ENCODE measurements at places on chromosomes 11 and 22. TPM values are rescaled to one million over a fixed set of nuclear protein-coding genes. Genes with fewer than 3 reads are reported as not detected.

GRCh38 chr11:65646288-65646957, 8.5 kb downstream of the SIPA1 start:
- no peak for DNase-seq

- DNase-seq, result no peak
These were observed 1.8 kb downstream of the DCPS start for GRCh38 chr11:126305699-126306098.

DNA sequence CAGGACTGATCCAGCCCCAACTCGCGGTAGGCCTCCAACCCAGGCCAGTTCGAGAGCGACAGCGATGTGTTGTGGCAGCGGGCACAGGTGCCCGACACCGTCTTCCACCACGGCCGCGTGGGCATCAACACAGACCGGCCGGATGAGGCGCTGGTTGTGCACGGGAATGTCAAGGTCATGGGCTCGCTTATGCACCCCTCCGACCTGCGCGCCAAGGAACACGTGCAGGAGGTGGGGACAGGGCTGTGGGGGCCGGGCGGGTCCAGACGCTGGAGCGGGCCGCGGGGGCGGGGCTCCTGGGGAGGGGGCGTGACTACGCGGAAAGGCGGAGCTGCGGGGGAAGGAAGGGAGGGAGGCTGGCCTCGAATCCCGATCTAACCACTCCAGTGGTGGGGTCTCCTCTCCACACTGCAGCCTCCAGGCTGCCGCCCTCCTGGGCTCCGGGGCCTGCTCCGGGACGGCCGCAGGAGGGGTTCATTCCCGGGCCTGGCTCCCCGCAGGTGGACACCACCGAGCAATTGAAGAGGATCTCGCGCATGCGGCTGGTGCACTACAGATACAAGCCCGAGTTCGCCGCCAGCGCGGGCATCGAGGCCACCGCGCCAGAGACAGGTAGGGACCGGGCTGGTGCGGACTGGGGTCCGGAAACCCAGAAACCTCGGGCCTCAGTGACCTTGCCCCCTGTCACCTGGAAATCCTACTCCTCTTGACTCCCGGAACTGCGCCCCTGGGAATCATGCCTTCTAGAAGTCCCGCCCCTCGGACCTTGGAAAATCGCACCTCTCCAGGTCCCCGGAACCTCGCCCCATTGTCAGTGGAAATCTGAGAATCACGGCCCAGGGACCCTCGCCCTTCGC, 14.9 kb downstream of the TMEM258 start:
- DNase-seq, result peak; percentile 86

DNA sequence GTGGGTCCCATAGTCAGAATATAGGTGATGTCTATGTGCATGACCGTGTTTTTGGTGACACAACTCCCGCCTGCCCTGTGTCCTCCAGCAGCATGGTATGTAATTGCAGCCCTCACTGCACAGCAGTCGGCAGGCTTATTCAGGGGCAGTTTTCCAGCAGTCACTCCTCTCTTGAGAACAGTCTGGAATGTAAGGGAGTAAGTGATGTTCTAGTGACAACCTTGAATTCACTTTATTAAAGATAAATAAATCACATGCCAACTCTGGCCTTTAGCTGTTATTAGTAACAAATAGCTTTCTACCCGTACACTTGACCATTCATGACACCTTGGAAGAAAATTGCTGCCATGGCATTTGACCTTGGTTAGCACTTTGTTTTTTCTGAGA, 27.9 kb downstream of the ZNRF3 start:
- DNase-seq, result no peak

DNA sequence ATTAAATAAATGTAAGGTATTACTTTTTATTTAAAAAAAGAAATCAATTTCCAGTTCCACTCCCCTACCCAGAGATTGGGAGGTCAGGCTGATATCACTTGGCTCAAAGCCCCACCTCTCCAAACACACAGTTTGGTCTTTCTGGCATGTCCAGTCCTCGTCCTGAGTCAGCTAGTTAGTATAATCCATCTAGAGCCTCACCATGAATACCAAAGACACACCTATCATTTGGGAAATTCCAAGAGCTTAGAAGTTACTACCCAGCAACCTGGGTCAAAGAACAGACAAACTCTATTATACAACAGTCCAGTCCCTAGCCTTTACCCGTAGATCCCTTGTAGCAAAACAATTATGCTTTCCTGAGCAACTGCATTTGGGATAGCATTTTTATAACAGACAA, 9.4 kb downstream of the TREH start:
- no peak for DNase-seq

- DNase-seq, result no peak
These were observed 566.9 kb upstream of the ANO5 start for GRCh38 chr11:21625982-21626381.

DNA sequence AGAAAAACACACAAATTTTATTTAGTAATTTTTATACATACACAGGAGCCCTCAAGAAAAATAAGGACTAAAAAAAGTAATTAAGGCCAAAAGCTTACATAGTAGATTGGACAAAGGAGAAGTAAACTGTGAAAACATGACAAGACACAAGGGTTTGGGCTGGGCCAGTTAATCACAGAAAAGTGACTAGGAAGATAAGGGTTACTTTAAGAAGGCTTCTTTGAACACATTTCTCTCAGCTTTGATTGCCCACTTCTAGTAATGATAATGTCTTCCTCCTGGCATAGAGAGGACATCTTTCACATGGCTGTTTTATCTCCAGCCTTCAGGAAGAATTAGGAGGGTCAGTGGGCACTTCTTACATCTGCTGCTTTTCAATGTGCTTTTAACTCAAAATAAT, 3.4 kb downstream of the RNF141 start:
- no peak for DNase-seq

- peak; percentile 57 for DNase-seq
These were observed 51.2 kb upstream of the ELF5 start for GRCh38 chr11:34564807-34565241.

DNA sequence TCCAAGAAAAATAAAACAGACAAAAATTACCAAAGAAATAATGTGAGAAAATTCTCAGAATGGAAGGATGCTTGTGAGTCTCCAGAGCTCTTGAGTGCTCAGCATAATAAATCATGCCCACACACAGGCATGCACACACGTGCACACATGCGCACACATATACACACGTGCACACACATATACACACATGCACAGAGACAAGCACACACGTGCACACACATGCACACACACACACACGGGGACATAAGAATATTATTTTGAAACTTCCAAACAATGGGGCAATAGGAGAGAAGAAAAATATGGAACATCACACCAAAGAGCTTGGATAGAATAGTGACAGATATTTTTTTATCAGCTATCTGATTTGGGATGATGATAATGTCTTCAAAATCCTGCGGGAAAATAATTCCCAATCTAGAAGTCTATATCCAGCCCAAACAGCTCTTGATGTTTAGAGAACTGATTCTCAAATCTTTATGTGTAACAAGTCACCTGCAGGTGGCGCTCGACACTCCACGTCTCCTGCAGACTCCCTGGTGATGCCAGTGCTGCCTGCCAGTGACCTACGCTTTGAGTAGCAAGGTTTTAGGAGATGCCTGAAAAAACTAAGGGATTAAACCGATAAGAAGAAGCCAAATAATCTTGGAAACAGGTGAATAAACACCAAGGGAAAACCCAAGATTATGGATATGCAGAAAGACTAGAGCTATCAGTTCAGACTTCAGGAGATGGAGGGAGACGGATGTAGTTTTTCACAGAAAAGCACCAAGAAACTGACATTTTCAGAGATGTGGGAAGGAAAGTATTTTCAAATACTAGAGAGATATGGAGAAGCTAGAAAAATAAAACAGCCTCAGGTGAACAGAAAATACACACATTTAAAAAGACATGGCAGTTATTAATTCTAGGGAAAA, 743.6 kb downstream of the ETS1 start:
- DNase-seq, result peak; percentile 80

DNA sequence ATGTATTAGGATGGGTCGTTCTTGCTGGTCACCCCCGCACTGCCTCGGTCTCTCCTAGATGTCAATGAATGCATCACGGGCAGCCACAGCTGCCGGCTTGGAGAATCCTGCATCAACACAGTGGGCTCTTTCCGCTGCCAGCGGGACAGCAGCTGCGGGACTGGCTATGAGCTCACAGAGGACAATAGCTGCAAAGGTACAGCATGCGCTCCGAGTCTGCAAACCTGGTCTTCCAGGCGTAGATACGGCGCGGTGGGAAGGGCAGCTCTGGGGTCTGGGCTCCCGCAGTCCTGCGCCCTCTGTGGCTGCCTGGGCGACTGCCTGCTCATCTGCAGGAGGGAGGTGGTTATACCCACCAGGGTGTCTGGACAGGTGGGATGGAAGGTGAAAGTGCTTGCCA, 31.0 kb downstream of the FBLN1 start:
- DNase-seq, result no peak

DNA sequence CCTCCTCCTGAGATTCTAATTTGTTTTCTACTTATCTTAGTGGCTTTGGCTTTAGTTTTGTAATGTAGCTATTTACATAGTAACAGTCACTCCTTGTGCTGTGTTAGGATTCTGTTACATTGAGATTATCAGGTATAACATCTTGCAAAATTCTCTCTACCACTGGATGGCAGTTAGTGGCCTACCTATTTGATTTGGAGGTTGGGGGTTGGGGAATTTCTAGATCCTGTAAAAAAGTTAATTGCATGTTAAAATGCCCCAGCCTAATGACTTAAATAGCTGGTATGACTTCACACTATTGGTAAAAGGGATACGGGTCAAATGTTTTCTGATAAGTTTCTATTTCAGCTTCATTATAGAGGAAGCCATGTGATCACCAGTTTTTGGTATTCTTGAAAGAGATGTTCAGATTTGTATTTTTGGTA, 2.8 kb downstream of the GRK3 start:
- DNase-seq, result no peak

- DNase-seq, result no peak
These were observed 7.2 kb upstream of the NIPSNAP1 start for GRCh38 chr22:29587938-29588699.

- DNase-seq, result no peak
These were observed 59.0 kb downstream of the SYN3 start for GRCh38 chr22:32999039-32999815.

DNA sequence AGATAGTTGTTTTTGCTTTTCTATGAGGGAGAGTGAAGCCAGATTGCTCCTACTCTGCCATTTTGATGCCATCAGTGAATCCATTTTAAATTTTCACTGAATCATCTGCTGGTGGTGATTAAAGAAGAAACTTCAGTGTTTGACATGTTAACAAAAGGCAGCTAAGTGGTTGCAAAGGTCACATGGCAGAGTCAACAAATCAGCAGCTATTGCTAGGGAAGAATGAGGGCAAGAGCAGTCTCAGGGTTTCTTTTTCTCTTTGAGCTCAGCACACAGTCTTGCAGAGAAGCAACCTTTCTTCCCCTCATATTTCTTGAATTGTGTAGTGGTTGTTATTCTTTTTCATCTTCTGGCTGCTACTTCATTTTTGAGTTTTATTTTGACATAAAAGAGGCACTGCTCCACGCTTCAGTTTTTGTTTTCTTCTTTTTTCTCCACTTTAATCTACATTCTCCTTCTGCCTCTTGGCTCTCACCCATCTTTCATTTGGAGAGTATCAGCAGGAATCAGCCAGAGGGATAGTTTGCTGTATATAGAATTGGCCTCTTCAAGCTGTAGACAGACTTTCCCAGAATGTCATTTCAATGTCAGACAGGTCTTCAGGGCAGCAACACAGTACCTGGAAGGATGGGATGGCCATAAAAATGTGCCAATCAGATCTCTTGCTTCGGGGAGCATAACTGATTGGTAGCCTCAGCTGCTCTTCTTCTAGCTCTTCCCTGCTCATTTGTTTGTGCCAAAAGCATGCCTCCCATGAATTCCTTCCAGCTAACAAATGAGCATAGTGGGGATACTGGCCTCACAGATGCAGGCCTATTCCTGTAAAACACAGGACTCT, 153.9 kb downstream of the TRPC6 start:
- no peak for DNase-seq

- no peak for DNase-seq
These were observed 103.2 kb downstream of the ETS1 start for GRCh38 chr11:128484172-128484571.

GRCh38 chr11:117643606-117644300, 153.3 kb downstream of the DSCAML1 start:
- peak; percentile 42 for DNase-seq

GRCh38 chr11:11532574-11532973, 89.2 kb downstream of the GALNT18 start:
- no peak for DNase-seq

- no peak for DNase-seq
These were observed 90.7 kb upstream of the CLNS1A start for GRCh38 chr11:77728203-77728786.

GRCh38 chr11:15969701-15970329, 386.5 kb downstream of the SOX6 start:
- DNase-seq, result no peak

DNA sequence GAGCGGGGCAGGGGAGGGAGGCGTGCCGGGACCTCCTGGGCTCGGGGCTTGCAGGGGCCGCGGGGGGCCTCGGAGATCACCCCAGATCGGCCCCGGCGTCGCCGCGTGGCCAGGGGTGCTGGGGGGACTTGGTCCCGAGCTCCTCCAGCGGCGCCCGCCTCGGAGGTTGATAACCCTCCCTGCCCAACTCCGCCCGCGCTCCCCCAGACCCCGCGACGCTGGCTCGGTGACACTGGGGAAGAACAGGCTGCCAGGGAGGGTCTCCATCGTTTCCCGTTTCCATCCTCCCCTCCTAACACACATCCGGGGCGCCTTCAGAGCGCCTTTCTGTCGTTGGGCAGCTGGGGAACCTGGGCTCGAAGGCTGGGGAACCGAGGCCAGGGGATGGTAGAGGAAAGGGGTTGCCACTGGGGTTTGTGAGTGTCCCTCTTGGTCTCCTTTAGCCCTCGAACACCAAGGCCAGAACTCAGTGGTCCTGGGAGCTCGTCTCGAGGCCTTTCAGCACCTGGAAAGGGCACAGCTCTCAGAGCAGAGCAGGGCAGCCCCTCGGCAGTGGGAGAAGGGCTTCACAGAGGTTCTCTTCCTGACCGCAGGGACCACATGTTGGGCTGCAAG, 431 bp downstream of the SLC37A2 start:
- DNase-seq, result peak; percentile 56

- no peak for DNase-seq
These were observed 861.3 kb downstream of the TBC1D22A start for GRCh38 chr22:47623763-47624148.

DNA sequence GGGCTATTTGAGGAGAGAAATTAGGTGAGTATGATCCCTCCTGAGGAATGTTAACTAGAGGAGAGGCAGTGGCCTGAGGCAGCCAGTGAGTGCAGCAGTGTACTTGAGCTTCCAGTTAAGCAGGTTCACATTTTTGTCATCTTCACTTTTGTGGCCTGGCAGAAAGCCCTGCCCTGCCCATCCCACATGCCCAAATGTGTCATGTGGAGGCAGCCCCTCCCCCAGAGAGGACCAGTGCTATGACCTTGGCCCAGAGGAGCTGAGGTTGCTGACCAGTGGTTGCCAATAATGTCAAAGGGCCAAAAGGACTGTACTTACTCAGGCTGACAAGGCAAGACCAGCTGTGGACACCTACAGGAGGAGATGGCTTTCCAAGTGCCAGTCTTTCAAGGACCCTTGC, 17.6 kb upstream of the GRK2 start:
- DNase-seq, result no peak

- DNase-seq, result no peak
These were observed 9.6 kb downstream of the TRPM5 start for GRCh38 chr11:2434506-2435255.

Gene CRYBB1
- 4.3 TPM for total RNA-seq

Gene TYR
- not detected for total RNA-seq

Gene RASD2
- 0.53 TPM for total RNA-seq

Gene SLC37A2
- total RNA-seq, result 1.2 TPM

Measured in H9 (cell line).